ENCODE measurements at places on chromosomes 12 and 14.

DNA sequence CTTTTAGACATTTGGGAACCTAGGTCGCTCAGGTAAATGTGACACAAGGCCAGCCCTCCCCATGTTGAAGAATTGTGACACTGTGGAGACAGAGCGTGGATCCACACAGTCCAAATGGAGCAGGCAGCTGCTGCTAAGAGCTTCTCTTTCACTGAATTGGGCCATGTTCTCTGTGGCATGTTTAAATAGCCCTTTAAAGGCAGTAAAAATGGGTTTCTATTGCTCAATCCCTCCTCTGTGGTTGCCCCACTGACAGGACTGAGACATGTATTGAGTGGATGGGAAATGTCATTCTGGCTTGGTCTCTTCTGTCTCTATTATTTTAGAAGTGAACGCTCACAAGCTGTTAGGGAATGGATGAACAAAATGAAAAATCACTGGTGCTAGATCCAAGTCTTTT lies 84.0 kb upstream of the PRICKLE1 start:
- DNase-seq: no peak

- peak; percentile 52 for DNase-seq
Measured at GRCh38 chr14:101839236-101839635, 77.7 kb downstream of the PPP2R5C start.

GRCh38 chr12:115473257-115473956 lies 789.4 kb upstream of the TBX3 start:
- no peak for DNase-seq

DNA sequence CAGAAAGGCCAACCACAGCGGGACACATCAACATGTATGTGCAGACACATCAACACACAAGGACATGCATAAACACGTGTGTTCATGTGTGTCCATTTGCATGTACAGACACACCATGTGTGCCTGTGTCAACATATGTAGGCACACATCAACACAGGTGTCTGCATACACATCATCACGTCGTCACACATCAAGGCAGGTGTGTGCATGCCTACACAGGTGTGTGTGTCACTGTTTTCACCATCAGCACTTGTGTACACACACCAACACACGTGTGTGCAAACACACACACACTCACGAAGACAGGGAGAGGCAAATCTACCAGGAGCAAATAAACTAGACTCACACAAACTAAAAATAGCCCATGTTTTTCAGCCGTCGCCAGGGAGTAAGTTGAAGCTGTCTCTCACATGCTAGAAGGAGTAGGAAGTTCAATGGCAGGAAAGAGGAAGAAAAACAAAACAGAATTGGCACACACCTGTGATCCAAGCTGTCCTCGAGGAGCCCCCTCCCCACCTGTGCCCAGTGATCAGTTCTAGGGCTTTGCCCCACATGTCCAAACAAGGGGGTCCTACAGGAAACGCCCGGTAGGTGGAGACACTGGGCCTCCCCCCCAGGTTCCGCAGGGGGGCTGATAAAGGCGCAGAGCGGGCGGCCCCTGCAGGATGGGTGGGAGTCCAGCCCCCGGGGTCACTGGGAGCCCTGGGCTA lies 7.4 kb downstream of the SCARB1 start:
- DNase-seq: no peak

DNA sequence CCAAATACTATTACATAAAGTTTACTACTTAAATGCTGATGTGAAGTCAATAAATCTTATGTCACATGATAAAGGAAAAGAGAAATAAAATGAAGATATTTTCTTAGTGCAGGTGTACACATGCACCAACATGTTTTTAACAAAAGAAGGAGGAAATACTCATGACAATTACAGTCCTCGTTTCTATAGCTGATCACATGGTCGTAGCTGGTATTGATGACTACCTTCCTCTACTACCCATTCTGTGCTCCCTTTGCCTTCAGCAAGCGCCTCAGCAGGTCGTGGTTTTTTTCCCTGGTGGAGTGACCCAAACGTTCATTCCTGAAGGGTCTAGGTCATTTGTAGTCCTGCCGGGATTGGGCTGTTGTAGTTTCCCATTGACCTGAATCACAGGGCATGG lies 25.4 kb upstream of the SLC10A1 start:
- no peak for DNase-seq

- no peak for DNase-seq
Measured at GRCh38 chr14:85533023-85533860, 3.3 kb downstream of the FLRT2 start.

GRCh38 chr14:67984274-67984673 lies 164.7 kb downstream of the RAD51B start:
- DNase-seq: no peak

DNA sequence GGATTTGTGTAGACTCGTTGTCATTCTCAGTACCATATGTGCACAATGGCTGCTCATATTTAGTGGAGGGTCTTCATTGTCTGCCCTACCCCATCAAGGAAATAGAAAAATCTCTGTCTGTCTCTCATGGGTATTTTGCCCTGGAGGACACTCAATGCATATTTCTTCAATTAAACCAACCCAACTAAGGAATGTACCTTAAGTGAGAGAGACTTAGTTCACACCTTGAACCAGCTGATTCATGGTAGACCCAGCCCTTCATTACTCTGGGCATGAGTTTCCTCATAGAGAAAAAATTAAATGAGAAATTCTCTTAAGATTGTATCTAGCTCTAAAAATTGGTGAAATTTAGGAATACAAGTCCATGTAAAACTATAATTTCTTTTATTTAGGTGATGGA lies 107.1 kb upstream of the PLEKHG7 start:
- no peak for DNase-seq

DNA sequence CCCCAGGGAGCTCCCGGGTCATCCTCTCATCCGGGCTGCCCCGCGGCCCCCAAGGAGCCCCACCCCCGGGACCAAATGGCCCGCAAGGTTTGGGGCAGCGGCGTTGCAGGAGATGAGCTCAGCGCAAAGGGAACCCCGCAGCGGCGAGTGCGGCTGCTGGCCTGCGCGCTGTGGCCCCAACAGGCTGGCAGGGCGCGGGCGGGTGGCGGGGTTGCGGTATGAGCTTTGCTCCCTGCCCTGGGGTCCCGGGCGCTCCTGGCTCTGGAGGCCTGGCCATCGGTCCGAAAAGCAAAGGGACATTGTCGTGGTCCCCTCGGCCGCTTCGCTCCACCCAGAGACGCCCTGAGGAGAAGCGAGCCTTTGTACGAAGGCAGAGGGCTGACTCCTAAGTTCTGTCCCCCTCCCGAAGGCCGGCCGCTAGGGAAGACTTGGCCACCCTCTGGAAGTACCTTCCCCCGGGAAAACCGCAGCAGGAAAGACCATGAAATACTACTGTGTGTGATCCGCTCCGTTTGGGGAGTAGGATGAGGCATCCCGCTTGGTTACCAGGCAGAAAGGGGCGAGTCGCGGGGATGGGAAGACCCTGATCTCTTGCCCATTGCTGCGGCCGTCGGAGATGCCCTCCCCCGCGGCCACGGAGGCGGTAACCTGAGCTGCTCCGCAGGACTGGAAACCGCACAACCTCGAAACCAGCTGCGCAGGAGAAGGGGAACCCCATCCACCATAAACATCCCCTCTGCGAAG lies 620 bp upstream of the NID2 start:
- DNase-seq: no peak

DNA sequence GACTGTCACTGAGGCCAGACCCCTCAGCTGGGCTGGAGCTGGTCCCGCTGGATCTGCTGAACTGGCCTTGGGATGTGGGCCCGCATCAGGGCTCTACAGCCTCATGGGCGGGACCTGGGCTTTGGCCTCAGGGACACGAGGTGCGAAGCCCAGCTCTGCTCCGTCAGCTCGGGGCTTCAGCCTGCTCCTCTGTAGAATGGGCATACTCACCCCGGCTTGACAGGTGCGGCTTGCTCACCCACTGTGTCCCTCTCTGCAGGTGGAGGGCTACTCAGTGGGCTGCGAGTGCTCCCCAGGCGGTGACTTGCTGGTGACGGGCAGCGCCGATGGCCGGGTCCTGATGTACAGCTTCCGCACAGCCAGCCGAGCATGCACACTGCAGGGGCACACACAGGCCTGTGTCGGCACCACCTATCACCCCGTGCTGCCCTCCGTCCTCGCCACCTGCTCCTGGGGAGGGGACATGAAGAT lies 57.6 kb downstream of the BEGAIN start:
- DNase-seq: no peak

- no peak for DNase-seq
Measured at GRCh38 chr12:128123096-128123495, 143.9 kb upstream of the TMEM132C start.

DNA sequence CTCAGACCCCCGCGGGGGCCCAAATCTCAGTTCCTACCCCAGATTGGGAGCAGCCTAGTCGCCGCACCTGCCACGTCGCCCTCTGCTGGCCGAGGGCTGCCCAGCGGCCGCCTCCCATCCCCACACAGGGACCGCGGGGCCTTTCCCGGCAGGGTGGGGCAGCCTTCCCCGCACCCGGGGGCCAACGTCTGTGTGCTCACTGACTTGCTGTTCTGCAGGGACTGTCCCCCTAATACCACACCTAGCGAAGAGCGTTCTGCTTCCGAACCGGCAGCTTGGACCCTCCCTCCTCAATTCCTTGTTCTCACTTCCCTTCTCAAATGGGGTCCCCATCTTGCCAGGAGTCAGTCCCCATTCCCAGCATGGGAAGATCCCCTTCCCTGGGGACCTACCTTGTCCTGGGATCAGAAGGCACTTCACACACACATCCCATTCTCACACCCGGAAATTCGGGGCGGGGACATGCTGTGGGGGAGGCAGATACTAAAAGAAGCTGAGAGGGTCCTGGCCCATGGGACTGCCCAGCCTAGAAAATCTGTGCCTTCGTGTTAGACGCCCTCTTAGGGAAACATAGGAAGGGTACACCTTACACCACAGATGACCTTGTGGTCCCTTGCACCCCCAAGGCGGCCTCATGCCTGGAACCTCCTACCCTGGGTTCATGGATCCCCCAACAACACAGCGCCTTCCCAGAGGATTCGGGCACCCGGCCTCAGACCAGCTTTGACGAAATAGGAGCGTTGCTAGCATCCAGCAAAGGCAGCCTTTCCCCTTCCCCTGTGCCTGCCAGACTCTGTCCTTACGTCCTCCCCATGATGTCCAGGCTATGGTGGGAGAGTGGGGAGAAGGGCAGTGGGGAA lies 16.4 kb downstream of the ACVRL1 start:
- DNase-seq: peak; percentile 27

DNA sequence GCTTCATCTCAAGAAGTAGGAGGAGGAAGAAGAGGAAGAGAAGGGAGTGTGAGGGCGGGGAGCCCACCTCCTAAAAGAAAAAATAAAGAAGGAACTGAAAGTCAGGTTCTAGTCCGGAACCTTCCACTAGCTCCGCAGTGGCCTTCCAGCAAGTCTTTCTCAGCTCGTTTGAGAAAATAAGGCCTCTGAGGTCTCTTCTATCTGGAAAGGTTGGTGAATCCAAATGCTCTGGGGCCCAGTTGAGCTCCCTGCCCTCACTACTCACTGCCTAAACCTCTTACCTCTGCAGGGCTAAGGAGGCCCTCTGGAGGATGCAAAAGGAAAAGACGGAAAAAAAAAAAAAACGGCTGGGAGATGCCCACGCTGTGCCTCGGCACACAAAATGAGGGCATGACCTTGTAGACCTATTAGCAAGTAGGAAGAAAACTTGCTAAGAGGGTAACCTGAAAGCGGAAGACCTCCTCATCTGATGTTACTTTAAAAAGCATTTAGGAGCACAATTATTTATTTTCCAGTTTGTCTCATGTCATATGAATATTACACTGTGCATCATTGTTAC lies 35.9 kb downstream of the FBLN5 start:
- DNase-seq: peak; percentile 56

GRCh38 chr14:30295980-30296379 lies 263.0 kb upstream of the G2E3 start:
- no peak for DNase-seq

DNA sequence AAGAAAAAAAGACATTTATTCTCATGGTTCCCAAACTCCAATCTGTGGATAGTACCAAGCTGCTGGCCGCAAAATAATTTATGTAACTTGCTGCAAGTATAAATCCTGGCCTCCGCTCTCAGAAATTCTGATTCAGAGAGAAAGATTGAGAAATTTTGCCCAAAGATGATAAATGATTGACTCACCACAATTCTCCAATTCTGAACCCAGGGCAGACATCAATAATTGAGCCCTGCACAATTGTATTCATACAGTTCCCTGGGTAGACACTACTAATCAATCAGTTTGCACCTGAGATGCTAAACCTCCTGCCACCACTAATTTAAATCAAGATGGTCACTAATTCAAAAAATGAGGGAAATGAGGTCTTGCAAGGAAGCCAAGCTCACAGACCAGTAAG lies 38.2 kb downstream of the TRPV4 start:
- DNase-seq: no peak

- DNase-seq: no peak
Measured at GRCh38 chr12:2749580-2749979, 45.2 kb upstream of the FKBP4 start.

DNA sequence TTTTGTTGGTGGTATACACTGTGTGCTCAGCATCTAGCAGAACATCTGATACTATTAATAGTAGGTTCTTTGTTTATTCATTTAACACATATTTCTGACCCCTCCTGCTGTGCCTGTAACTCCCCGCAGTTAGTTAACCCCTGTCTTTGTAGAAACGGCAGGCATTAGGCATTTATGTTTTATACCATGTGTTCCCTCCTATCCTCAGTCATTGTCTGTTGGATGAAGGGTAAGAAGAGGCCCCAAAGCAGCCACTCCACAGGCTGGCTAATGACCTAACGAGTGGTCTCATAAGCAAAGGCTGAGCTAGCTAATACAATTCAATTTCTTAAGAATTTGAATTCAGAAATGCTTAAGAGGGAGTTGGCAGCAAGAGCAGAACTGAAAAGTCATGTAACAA lies 170.8 kb downstream of the TMX1 start:
- DNase-seq: no peak

DNA sequence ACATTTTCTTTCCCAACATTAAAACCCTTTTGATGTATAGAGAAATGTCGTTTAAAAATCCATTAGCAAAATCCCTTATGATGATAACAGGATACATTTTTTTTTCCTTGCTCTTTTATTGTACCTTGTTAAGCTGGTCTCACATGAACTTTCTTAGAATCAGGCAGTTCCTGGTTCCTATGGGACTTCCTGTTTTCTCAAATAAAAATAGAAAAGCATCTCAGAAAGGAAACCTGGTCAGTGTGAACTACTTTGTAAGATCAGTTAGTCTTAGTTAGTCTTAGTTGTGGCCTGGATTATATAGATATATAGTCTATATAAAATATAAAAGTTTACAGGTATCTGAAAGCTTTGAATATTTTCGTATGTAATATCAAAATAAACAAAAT lies 40.3 kb downstream of the LEMD3 start:
- no peak for DNase-seq

DNA sequence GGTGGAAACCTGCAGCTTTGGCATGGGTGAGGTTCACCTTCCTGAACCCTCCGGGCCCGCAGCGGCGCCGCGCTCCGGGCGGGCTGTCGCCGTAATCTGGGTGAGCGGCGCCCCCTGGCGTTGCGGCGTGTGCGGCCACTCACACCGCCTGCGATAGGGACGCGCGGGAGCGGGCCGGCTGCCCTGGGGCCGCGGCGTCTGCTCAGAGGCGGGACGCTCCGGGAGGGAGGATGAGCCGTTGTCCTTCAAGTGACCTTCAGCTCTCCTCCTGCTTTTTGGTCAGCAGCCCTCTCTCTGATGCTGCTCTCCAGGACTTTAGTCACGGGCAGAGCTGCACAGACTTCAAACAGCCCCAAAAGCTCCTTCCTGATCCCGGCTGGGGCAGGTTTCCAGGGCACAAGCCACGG lies 211.7 kb upstream of the FKBP4 start:
- peak; percentile 1 for DNase-seq
